ENCODE measurements at places on chromosomes 12 and 14.

- no peak for DNase-seq
Measured at GRCh38 chr12:84920331-84920730, 7.7 kb upstream of the SLC6A15 start.

DNA sequence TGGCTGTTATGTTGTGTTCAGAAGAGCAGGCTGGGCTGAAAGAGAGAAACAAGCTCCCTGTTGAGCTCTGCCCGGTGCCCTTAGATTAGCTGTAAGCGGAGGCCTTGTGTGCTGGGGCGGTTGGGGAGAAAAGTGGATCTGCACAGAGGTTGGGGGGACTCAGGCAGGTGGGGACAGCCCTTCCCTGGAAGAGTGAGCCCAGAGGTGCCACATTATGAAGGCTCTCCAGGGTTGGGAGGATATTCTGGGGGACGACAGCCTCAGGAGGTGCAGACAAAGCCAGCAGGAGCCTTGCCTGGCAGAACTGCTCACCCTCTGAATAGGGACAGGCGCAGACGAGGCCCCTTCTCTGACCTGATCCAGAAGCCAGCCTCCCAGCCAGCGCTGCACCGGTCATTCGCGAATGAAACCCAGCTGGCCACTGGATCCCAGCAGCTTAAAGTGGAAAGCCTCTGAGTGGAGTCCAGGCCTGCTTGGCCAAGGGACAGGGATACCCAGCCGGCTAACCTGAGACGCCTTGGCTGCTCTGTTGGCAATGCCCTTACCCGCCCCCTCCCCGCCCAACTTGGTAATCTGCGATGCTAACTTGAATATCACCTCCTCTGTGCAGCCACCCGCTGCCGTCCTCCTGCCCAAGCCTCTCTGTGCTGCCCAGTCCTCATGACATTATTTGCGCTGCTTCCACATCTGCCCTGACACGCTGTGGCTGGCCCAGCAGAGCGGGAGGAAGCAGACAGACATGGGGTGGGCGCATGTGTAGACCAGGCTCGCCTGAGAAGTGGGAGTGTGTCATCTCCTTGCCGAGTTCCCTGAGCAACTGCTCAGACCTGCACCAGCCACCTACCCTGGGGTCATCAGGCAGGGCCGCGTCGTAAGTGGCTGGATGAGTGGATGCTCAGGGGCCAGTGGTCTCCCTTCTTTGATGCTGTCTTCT is 5.6 kb downstream of the HIP1R start:
- no peak for DNase-seq

GRCh38 chr12:102568276-102568675 is 87.9 kb upstream of the IGF1 start:
- DNase-seq: no peak

DNA sequence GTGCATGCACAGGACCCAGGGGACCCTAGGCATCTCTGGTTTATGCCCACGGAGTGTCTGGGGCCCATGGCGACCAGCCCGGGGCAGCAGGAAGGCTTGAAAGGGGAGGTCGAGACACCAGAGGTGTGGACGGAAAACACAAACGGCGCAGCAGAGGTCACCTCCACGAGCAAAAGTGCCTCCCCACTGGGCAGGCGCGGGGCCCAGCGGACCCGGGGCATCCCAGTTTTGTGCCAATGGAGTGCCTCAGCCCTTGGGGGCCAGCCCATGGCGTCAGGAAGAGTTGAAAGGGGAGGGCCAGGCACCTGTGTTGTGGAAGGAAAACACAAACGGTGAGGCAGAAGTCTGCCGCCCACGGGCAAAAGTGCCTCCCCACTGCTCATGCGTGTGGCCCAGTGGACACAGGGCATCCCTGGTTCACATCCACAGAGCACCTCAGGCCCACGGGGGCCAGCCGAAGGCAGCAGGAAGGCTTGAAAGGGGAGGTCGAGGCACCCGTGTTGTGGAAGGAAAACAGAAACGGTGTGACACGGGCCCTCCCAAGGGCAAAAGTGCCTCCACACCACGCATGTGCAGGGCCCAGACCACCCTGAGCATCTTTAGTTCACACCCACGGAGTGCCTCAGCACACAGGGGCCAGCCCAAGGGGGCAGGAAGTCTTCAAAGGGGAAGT is 378.8 kb downstream of the ALG10 start:
- peak; percentile 70 for DNase-seq

DNA sequence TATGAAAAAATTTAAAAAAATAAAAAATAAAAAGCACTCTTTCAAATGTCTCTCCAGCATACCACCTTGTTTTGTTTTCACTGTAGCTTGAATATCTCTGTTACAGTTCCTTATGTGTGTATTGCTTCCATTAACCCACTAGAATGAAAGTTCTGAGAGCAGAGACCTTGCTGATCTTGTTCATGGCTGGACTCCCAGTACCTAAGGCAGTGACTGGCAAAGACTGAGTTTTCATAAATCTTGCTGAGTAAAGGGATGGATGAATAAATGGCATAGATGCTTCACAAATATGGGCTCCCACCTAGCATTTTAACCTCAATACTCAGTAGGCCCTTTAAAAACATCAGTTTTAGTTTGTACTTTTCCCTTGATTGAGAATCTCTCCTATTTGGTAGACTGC is 915.9 kb downstream of the DIO2 start:
- DNase-seq: no peak

GRCh38 chr14:101582294-101582693 is 21.0 kb downstream of the DIO3 start:
- no peak for DNase-seq

GRCh38 chr12:122862872-122863701 is 27.8 kb downstream of the HIP1R start:
- no peak for DNase-seq

GRCh38 chr14:90522571-90523191 is 125.9 kb downstream of the CALM1 start:
- DNase-seq: no peak

GRCh38 chr12:113702836-113703235 is 231.2 kb upstream of the LHX5 start:
- DNase-seq: no peak

GRCh38 chr12:106276032-106276740 is 26.3 kb upstream of the TCP11L2 start:
- DNase-seq: no peak

DNA sequence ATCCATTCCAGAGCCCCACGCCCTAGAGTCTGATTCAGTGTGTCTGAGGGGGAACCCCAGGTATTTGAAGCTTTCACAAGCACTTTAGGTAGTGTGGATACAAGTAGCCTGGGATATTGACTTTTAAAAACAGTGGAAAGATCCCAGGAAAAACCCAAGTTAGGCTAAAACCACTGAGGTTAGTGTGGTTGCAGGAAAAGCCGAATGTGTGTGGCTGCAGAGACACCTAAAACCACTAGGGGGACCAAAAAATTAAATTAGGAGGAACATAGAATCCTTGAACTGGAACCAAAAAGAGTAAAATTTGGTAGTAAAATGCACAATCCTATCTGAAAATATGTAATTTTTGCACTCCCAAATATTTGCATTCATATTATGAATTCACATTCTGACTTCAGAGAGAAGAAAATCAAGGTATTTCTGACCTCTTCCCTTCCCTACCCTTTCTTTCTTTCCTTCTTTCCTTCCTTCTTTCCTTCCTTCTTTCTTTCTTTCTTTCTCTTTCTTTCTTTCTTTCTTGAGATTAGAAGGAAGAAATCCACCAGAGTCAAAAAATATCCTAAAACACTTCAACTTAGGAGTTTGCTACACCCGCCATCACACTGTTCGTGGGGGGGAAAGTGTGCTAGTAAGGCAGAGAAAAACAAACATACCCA is 37.8 kb downstream of the SLCO1A2 start:
- no peak for DNase-seq

DNA sequence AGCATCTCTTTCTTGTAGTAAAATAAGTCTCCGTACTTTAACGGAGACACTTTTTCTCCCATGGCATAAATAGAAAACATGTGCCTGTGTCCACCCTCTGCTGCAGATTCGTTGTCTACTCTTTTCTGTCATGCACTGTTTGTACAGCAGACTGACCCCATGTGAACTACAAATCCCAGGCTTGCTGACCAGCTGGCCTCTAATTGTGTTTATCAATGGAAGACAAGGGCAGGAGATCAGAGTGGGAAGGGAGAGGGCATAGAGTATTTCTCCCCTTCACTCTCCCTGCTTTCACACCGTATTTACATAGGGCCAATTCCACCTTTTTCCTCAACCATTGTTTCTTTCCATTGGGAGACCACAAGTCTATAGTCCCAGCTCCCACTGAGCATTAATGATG is 31.0 kb upstream of the TMTC2 start:
- DNase-seq: no peak

- DNase-seq: no peak
Measured at GRCh38 chr14:89845346-89845745, 109.2 kb downstream of the EFCAB11 start.

DNA sequence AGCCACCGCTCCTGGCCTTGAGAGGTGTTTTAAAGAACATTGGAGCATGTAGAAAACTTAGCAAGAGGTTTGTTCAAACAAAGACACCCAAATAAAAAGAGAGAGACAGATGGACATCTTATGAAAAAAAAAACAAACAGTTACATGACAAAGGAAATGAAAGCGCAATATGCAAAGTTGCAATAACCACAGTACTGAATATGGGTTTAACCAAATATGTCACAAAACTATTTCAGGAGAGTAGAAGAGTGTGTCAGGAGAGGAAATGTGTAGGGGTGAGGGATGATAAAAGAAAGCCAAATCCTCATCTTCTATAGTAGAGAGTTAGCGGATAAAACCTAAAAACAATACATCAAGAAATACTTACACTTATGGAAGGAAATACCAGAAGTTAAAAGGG is 98.4 kb downstream of the GTF2A1 start:
- no peak for DNase-seq

DNA sequence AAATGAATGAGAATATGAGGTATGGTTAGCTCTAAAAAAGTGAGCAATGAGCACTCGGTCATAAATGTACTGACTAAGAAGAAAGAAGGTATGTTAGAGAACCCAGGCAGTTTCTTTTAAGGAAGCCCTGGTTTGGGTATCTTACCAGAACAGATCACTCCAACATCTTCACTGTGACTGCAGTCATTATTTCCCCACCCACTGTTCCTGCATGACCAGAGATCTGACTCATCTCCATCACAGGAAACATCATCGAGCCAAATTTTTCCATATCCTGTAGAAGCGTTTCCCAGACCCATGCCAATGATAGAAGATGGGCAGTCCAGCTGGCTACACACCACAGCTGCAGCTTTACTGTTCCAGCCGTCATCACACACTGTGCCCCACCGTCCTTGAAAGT is 48.0 kb downstream of the CD163L1 start:
- no peak for DNase-seq

DNA sequence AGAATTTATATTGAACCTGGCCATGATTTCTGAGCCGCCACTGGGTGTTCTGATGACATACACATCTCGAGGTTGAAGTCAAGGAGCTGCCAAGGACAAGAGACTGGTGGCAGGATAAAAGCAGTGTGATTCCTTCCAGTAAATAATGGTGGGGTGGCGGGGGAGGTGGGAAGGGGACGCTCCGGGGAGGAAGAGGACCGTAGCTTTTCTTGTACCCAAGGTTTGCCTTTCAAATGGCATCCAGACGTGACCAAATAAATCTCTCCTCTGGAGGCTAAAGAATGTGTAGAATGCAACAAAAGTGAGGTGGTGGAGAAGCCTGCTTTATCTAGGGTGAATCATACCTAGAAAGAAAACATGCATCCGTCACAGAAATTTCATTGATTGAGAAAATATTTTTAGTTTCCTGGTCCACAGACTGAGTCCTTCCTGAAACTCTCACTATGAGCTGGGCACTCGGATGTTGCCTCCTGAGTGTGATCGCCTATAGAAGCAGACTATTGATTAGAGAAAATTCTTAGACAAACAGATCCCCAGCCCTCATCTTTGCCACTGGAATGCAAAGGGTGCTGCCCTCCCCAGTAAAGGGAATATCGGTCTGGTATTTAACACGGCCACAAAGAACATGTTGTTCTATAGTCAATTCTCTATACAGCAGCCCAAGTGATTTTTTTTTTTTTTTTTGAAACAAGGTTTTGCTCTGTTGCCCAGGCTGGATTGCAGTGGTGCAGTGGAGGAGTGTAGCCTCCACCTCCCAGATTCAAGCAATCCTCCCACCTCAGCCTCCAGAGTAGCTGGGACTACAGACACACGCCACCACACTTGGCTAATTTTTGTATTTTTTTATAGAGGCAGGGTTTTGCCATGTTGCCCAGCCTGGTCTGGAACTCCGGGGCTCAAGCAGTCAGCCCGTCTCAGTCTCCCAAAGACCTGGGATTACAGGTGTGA is 112.1 kb downstream of the DPF3 start:
- peak; percentile 26 for DNase-seq
